ENCODE measurements at places on chromosomes 7 and 10. TPM values are rescaled to one million over a fixed set of nuclear protein-coding genes. Genes with fewer than 3 reads are reported as not detected.

The TWIST1 gene
- total RNA-seq = 0.19 TPM

The HYCC1 gene
- 15.1 TPM for total RNA-seq

The WDR86 gene
- 4.9 TPM for total RNA-seq

The VWA2 gene
- total RNA-seq = 0.25 TPM

- DNase-seq = no peak
Observed at GRCh38 chr7:15648461-15648961, 38.0 kb downstream of the MEOX2 start.

DNA sequence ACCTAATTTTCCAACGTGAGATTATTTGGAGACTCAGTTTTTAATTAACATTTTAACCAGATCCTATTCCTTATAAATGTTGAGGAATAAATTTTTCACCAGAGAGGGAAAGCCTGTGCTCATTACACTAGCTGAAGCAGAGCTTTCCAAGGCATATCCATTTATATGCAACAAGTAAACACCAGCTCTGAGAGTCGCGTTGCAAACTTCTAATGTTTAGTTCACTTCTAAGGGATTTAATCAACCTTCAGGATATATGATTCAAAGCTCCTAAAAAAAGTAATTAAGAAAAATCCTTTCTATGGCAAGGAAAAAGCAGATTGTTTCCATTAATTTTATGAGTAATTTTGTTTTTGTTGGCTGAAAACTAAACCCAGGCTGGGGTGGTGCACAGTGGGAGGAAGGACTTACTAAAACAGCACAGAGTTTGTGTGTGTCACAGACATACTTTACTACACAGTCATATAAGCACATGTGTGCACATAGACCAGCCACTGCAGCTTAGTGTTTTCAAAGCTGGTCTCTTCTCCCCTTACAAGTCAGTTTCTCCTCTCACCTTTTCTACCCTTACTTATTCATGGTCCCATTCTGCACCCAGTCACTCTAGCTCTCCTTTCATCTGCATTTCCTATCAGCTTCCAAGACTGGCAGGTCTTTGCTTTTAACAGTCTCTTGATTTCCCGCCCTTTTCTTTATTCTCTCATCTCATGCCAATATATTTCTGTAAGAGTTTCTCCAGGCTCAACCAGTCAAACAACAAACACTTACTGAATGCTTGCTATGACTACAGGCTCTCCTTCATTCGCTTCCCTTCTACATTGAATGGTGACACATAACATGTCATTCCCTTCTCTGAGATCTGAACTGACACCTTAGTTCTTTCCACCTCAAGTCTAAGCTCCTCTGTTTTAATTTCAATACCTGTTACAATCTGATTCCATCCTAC is 81.1 kb upstream of the FZD1 start:
- no peak for DNase-seq

The STEAP1B gene
- 0.08 TPM for total RNA-seq

GRCh38 chr7:5553298-5553877 is 129.8 kb upstream of the TNRC18 start:
- DNase-seq = peak; percentile 75

- DNase-seq = no peak
Observed at GRCh38 chr10:90920986-90921666, at the start of gene ANKRD1. Gene ANKRD1, minus strand, starts transcription at chr10:90921087. Its CDS starts 60 bp downstream, at chr10:90921027.

The RAMP3 gene
- total RNA-seq = 30.0 TPM

The MOGAT3 gene
- 4.2 TPM for total RNA-seq
